Stimulated activated CD8-positive, alpha-beta memory T cell treated with anti-CD3 and anti-CD28 coated beads, Interleukin-4, amount 100 ng/mL, for 1 hour (primary cell): ENCODE measurements at places on chromosomes 7 and 10.

DNA sequence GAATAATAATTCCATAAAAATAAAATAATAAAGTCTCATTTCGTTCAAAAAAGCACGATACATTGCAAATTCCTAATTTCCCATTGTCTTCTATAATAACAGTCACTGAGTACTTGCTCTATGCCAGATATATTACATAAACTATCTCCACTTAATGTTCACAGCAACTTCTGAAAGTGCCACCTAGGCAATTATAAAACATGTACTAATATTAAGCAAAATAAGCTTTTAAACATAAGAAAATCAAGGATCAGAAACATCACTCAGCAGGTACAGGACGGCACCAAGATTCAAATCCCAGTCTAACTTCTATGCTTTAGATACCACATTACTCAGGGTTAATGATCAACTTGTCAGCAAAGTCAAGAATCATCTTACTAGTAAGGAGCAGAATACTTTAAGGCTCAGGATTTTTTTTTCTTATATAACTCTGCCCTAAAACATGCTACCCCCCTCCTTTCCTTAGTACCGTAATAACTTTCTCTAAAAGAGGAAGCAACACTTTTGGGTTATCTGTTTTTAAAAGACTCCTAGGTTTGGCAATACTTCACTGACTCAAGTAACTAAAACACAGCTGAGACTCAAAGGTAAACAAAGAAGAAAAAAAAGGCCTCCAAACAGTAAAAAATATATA is 51.3 kb downstream of the USP6NL start:
- no peak for DNase-seq

GRCh38 chr7:96674565-96674964 is 35.1 kb downstream of the SEM1 start:
- DNase-seq, result no peak

DNA sequence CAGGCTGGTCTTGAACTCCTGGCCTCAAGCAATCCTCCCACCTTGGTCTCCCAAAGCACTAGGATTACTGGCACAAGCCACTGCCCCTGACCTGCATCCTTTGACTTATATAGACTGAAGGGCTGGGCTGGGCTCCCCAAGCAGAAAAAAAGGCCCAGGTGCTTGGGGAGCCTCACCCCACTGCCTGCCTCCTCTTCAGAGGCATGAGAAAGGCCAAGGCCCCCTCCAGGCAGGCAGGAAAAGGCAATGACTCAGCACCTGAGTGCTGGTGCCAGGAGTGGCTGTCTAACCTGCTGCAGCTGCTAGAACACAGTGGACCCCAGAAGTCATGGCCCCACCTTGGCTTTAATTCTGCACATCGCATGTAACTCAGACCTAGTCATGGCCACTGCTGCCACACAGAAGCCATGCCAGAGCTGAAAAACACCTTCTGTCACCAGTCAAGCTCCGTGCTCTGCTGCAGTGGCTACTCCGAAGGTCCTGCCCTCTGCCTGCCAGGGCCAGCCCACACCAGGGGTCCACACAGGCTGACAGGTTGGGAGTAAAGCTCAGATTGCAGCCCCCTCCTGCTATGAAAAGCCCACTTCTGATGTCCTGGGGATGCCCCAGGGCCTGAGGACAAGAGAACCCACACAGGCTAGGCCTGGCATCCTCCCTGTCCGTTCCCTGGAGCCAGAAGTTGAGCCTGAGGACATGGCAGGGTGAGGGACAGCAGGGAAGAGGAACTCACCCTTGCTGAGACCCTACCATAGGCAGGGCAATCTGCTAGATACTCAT is 48.5 kb downstream of the GRID1 start:
- no peak for DNase-seq

GRCh38 chr10:118145256-118145655 is 98.5 kb upstream of the RAB11FIP2 start:
- no peak for DNase-seq

DNA sequence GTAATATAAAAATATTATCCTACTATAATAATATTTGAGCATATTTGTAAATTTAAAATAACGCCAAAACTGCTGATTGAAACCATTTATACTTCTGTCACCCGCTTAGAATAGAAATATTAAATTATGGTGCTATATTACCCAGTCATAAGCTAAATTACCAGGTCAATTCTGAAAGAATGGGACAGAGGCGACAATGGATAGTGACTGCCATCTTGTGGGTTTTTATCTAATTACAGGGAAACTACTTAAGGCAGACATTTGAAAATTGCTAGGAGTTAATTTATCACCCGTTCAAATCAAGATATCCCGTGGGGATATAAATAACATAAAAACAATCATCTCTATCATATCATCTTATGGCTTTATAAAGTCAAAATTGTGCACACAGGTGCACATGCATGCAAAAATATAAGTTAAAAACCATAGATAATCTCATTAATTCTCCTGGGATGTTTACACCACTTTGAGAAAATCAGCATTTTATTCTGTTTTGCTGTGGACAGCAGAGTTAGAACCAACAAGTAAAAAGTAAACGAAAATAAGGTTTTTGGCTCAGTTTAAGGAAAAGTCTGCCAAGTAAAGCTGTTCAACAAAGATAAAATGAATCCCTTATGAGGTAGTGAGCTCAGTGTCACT is 41.3 kb upstream of the HPSE2 start:
- no peak for DNase-seq

- DNase-seq, result no peak
Observed at GRCh38 chr7:55490099-55490498, 82.2 kb downstream of the VOPP1 start.

GRCh38 chr10:117718986-117719920 is 176.7 kb downstream of the EMX2 start:
- no peak for DNase-seq

- DNase-seq, result no peak
Observed at GRCh38 chr7:134636008-134636449, 10.6 kb upstream of the BPGM start.

- DNase-seq, result no peak
Observed at GRCh38 chr7:106288263-106288662, 3.5 kb upstream of the NAMPT start.

DNA sequence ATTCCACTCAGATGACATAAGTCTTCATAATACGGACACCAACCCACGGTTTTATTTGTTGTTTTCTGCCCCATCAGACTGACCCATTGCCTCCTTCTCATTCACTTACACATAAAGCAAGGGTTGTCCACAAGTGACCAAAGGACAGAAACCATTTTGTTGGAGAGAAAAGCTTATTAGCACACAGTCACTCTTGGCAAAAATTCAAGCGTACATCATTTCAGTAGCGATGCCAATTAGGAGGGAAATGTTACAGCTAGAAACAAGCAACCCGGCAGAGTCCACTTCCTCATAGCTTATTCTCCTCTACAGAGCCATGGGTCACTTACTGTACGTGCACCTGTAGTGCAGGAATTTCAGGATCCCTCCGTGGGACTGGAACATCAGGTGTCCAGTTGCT is 23.0 kb downstream of the ABLIM1 start:
- no peak for DNase-seq

DNA sequence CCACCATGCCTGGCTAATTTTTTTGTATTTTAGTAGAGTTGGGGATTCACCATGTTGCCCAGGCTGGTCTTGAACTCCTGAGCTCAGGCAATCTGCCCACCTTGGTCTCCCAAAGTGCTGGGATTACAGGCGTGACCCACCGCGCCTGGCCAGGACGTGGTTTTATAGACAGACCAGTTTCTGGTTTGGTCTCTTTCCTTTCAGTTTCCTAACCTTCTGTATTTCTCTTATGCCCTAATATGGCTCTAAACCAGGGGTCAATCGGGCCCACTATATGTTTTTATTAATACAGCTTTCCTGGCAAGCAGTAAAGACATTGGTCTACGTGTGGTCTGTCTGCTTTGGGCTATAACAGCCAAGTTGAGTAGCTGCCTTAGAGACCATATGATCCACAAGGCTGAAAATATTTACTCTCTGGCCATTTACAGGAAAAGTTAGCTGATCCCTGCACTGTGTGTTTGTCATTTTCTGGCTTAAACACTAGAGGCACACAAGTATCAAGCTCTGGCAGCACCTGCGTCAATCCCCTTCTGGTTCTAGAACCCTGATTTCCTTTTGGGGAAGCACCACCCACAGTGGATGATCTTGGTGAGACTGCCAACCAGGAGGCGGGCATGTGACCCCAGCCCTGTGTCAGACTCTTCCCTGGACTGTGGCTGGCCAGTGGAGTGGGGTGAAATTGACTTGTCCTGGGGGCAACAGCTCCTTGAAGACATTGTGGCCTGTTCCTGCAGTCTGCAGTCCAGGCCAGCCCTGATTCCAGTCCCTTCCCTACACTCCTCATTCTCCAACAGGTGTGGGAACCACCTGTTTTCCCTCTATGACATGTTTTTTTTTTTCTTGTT is 497.2 kb downstream of the PLXNA4 start:
- DNase-seq, result no peak

DNA sequence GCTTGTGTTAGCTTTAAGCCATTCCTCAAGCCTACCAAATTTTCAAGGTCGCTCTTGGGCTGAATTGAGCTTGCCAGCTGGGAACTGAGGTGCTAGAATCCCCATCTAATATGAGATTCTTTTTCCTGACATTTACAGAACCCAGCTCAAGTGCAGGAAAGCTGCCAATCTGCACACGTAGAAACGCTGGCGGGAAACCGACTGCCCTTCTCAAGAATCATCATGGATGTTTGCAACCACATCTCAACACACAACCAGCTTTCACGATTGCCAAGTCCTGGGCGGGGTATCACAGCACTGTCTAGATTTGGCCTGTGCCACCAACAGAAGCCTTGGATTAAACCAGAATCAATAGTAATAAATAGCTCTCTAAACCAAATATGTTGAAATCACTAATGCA is 203.7 kb downstream of the DIP2C start:
- no peak for DNase-seq

DNA sequence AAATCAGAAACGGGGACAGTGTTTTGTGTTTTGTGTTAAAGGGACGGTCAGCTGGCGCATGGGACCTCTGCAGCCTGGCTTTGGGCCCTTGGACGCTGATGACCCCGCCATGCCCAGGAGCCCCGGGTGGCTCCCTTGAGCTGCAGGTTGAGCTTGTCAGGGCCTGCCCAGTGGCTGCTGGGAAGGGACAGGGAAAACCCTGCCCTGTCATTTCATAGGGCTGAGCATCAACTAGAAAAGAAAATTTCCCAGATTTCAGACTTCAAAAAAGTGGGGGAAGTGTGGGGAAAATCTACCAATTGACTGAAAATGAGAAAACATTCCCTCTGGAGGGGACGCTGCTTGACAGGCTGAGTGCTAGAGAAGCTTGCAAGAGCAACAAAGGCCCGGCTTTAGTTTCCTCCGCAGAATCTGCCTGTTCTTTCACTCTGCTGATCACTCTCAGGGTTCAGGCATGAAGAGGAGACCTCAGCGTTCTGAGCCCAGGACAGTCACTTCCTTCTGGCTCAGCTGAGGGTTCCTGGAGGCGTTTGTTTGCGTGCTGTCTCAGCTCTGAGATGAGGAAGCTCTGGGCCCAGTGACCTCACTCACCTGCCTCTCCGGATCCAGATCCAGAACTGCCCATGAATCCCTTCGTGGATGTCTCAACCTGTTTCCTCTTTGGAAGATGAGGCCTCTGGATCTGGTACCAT is 18.6 kb upstream of the DNAJB6 start:
- DNase-seq, result no peak

GRCh38 chr10:67783606-67784294 is 54.2 kb downstream of the DNAJC12 start:
- no peak for DNase-seq

DNA sequence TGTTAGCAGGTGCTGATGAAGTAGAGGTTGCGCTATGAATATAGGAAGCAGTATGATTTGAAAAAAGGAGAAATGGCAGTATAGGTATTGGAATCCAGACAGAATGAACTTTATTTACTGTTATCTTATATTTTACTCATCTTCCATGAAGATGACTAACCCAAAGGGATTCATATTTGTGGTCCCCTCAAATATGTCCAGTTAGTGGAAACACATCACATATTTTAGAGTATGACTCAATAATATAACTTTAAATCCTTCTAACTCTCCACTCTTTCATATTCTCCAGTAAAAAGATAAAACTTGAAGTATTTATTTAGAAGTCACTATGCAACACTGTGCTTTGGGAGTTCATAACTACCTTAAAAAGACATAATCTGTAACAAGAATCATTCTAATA is 286.5 kb upstream of the LRRTM3 start:
- DNase-seq, result no peak

DNA sequence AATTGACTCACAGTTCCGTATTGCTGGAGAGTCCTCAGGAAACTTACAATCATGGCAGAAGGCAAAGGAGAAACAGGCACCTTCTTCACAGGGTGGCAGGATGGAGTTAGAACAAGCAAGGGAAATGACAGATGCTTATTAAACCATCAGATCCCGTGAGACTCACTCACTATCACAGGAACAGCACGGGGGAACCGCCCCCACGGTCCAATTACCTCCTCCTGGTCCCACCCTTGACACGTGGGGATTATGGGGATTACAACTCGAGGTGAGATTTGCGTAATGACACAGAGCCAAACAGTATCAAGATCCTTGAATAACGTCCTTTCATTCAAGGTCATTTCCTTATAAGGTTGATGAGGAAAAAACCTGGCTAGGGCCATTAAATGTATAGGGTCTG is 176.6 kb downstream of the TPK1 start:
- no peak for DNase-seq

DNA sequence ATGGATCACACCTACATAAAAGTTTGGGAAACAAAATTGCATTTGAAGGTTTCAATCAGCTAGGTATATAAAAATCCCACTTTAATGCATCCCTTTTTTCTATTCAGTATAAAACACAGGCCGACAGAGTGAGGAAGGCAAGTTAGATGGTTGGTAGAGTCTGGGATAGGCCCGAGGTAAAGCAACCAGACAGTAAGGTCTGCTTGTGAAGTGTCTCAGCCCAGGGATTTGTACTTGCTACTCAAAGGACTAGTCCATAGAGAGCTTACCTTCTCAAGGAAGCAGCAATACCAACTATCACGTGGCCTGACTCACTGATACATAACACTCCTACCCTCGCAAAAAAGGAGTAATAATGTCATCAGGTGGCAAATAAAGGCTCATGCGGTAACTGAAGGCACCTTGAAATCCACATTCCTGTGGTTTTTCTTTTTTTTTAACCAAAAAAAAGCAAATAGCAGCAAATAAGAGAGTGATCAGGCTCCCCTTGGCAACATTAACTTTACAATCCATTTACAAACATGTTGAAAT is 56.2 kb upstream of the ATP6V0A4 start:
- DNase-seq, result no peak

DNA sequence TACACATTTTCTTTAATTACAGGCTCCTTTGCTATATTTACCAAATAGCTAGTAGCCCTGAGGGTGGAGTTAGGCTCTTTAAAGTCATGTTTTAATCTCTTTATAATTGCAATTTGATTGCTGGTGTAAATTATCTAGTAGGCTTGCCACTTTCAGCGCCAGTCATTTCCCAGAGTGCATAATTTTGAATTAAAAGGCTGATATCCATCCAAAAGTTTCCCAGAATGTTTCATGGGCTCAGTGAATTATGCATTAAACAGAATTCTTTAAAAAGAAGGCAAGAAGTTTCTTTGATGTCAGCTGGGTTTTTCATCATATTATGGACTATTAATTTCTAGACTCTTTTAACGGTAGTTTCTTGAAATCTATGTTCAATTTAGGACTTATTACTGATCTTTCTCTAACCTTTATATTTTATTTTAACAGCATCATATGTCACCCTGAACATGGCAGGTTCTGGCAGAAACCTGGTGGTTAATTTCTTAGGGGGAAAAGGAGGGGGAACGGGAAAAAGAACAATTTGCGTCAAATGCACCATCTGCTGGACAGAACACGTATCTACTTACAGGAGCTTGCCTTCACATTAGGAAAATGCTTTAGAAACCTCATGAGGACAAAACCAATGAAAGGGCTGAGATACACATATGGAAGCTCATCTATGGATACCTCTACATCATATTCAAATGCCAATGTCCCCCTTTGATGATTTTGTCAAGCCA is 171.1 kb downstream of the GRM3 start:
- no peak for DNase-seq

- DNase-seq, result no peak
Observed at GRCh38 chr10:10421071-10421470, 596.6 kb upstream of the CELF2 start.
